NCI-H460 (cell line): ENCODE measurements at places on chromosomes 6 and 20. TPM values are rescaled to one million over a fixed set of nuclear protein-coding genes. Genes with fewer than 3 reads are reported as not detected.
A peak's percentile ranks its signal among the peaks of the same experiment; 100 is the strongest.

The AIF1 gene
- not detected in 2 replicates for total RNA-seq

The KDM1B gene
- 6.9 and 7.3 TPM in 2 replicates for total RNA-seq

The PRDM13 gene
- total RNA-seq: 1.6 and 2.8 TPM in 2 replicates

The KCNG1 gene
- 77.5 and 84.3 TPM in 2 replicates for total RNA-seq

The INSM1 gene
- not detected in 2 replicates for total RNA-seq

The CTAGE9 gene
- not detected in 2 replicates for total RNA-seq

The IPCEF1 gene
- 1.0 TPM in 1 of 2 replicates, not detected in the other for total RNA-seq

The GPR63 gene
- total RNA-seq: 3.6 and 3.9 TPM in 2 replicates

GRCh38 chr20:33653900-33654596 is 8.1 kb upstream of the C20orf144 start:
- DNase-seq: no peak

GRCh38 chr6:27836783-27837624 is 75.2 kb downstream of the OR2B2 start:
- peak; percentile 72 for DNase-seq

GRCh38 chr20:51609251-51609650 is 66.7 kb upstream of the NFATC2 start:
- no peak for DNase-seq

GRCh38 chr20:49983123-49983847 is 505 bp downstream of the SNAI1 start:
- no peak for DNase-seq

- peak; percentile 93 for DNase-seq
These were observed 38.7 kb downstream of the UQCC2 start for GRCh38 chr6:33672808-33673207.

DNA sequence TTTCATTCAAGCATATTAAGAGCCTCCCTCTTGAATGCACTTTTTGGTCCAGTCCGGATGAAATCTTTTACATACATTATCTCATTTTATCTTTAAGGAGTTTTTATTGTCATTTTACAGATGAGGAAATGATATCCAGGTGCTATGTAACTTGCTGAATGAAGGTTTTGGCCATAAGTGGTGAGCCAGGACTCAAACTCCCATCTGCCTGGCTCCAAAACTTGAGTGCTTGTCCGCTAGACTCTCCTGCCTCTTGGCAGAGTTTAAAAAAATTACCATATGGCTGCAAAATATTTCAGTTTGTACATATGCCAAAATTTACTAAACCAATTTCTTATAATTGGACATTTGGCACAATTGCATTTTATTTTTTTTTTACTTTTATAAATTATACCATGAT is 12.2 kb downstream of the PDRG1 start:
- no peak for DNase-seq

DNA sequence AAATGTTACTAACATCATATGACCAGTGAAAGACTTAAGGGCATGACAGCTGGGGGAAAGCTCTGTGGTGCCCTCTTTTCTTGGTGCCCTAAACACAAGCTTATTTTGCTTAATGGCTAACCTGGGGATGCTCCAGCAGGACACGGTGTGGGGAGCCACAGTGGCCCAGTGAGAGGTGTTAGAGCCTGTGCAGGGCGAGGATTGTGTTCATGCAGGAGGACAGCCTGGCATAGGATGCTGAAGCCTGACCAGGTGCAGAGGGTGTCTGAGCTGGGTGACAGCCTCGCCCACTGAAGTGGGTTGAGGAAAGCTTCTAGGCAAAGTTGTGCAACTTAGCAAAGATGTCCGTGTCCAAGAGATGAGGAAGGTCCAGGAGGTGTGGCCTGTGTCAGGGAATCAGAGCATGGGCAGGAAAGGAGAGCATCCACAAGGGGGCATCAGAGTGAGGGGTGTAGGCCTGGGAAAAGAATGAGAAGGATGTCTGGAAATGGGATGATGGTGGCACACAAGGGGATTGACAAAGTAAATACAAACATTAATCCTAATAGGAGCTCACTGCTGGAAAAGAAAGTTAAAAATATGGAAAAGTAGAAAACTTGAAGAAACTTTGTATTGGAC is 33.9 kb downstream of the SLC17A4 start:
- DNase-seq: peak; percentile 36
